ENCODE measurements at places on chromosomes 16 and 17.

- no peak for DNase-seq
Measured at GRCh38 chr16:3971261-3971660, 90.7 kb upstream of the CREBBP start.

DNA sequence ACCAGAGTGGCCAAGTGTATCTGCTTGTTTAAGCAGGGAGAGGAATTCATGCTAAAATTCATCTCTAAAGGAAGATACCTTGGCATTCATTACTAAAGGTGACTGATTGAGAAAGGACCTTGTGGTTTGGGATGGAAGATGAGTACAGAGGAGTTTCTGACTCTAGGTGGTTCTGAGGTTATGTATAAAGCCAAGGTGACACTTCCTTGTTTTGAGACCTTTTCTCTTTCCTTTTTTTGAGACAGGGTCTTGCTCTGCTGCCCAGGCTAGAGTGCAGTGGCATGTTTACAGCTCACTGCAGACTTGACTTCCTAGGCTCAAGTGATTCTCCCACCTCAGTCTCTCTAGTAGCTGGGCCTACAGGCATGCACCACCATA lies 9.1 kb downstream of the ABHD15 start:
- DNase-seq, result no peak

DNA sequence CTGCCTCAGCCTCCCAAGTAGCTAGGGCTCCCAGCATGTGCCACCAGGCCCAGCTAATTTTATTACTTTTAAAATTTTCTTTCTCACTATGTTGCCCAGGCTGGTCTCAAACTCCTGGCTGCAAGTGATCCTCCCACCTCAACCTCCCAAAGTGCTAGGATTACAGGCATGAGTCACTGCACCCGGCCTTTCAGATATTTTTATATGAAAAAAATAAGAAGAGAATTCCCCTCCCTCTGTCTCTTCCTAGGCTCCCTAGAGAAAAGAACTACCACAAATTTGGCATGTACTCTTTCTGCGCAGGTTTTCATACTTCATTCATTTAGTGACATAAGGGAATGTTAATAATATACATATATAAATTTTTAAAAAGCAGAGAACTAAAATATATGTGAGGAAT lies 21.7 kb upstream of the SMURF2 start:
- no peak for DNase-seq

DNA sequence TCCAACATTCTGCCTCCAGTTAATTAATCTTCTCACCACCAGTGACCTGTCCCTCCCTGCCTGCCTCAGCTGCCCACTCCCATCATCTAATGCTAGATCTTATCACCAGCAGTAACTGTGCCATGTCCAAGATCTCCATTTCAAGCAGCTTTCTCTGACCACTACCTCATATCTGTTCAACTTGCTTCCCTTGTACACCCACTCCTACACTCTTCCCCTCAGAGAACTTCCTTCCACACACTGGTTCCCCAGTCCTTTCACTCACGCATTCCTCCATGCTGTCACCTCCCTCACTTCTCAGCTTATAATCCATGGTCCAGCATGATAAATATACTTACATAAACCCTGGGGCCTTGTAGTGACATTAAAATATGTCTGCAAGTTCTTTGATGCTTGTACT lies 31.8 kb upstream of the DYNLL2 start:
- no peak for DNase-seq

GRCh38 chr16:83627996-83628395 lies 179.8 kb upstream of the HSBP1 start:
- no peak for DNase-seq

DNA sequence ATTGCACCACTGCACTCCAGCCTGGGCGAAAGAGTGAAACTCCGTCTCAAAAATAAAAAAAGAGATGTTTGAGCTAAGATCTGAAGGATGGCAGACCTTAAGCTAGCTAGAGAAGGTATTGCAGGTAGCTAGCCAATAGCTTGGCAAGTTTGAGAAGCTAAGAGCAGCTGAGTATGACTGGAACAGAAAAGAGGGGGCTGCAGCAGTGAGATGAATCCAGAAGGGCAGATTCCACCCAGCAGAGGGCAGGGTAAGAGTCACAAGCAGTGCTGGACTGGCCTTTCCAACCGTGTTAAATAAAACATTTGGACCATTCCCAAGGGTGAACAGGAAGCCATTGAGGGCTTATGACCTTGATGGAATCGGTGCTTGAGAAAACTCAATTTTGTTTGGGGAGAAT lies 5.7 kb upstream of the PHAF1 start:
- no peak for DNase-seq

GRCh38 chr16:19748389-19749168 lies 30.5 kb downstream of the IQCK start:
- DNase-seq, result no peak

DNA sequence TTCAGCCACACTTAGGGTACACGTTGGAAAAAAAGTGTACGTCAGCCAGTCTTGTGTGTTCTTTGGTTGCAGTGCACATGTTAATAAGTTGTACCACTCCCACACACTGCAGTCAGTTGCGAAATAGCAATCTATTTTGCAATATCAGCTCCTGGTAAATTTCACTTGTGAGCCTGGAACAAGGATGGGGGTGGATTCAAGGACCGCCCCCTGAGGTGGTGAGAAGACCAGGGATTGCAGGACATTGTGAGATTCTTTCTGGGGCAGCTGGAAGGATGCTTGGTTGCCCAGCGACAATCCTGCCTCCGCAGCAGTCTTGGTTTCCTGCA lies 78.6 kb upstream of the ZFHX3 start:
- no peak for DNase-seq

DNA sequence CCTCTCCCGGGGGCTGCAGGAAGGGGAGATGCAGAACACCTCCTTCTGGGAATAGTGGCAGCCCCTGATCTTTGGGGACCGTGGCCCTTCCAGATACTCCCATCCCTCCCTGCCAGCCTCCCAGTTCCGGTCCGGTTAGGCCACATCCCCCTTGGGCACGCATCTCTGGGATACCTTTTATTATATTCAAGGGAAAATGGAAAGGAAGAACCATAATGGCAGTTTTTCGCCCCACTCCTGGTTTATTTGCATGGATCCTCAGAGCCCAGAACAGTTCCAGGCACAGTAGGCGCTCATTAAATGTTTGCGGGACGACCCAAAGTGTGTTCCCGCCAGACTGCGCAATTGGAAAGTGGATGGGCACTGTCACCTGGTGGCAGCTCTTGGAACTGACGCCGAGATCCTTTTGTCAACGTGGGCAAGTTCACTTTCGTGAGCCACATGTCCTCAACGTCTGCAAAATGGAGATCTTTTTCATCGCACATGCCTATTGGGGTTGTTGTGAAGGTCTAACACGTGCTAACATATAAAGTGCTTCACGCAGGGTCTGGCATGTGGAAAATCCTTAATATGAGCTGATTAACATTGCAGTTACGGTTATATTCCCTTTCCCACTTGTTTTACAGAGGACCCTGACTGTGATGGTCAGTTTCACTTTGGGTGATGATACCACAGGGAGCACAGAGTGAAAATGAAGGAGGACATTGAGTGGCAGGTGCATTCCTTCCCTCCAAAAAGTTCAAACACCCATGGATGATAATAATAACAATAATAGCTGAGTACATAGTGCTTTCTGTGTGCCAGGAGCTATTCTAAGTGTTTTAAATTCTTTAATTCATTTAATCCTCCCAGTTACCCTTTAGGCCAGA lies 1.7 kb upstream of the GPRC5B start:
- peak; percentile 89 for DNase-seq

DNA sequence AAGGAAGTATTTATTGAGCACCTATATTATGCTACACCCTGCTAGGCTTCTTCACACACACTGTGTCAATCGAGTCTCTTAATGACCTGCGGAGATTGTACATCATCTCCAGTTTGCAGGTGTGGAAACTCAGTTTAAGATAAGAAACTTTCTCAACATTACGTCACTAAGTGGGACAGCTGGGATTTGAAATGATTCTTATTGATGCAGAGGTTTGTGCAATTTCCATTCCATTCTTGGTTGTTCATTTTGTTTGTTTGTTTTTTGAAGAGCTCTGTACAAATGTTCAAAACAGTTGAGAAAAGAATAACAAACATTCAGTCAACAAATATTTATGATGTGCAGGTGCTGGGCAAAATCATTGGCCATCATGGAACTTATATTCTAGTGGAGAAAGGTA lies 84.8 kb downstream of the MAP2K6 start:
- DNase-seq, result no peak

DNA sequence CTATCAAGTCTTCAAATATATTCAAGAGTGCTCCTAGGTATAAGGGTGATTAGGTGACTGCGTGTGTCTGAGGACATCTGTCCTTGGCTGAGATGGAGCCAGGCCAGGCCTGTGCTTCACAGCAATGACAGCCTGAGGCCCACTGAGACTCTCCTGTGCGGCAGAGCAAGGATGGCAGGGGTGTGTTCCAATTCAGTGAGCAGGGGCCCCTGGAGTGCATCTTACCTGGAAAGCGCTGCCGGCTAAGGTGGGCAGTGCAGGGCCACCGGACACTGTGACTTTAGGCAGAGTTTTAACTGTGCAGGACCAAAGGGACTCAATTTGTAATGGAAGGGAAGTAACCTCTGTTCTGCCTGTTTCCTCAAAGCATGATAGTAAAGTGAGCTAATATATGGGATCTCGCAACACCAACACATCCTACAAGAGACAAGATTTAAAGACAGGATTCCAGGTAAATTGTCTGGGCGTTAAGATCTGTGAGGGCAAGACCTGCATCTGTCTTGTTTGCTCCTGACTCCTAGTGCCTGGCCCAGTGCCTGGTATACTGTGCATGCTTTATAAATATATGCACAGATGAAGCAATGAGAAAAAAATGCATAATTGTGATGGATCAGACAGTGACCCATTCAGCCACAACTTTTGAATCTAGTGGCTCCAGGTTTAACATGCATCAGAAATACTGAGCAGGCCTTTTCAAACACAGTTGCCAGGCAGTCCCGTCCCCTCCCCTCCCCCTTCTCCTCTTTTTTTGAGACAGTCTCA lies 86.7 kb downstream of the MRC2 start:
- no peak for DNase-seq

DNA sequence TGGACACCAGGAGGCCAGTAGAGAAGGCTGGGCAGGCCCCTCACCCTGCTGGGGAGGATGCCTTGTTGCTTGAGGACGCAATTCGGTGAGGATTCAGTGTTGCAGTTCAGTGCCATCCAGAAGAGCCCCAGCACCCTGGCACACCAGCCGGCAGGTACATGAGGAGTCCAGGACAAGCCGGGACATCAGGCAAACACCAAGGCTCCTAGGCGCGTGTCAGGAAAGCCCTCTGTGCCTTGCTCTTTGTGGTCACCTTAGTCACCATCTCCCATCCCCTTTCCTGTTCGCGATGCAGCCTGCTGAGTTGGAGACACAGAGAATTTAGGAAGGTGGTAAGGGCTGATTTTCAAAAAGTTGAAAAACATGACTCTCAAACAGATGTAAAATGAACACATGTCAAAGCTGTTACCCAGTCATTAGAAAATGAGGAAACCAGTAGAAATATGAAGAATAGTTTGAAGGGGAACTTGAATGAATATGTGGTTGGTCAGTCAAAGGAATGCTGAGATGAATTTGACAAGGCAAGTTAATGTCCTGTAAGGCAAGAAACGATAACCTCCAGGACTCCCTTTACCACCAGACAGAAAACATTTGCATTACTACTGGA lies 2.3 kb upstream of the NCBP3 start:
- DNase-seq, result no peak

- DNase-seq, result no peak
Measured at GRCh38 chr16:49682577-49683165, 173.2 kb downstream of the ZNF423 start.

DNA sequence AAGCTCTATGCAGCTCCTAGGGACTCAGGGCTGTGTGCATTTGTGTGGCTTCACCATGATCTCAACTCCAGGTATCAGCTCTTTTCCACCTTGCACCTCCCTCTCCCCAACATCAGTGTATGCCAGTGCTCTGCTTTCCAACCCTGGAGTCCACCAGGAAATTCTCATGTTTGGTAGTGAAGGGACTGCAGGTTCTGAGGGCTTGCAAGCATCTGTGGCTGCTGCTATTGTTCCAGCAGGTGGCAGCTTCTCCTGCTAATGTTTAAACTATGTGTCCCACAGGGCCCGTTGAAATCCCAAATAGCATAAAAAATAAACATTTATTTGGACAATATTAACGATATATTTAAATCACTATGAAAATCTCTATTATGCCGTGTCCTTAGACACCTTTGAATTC lies 82.0 kb downstream of the RGS9 start:
- no peak for DNase-seq

- DNase-seq, result no peak
Measured at GRCh38 chr17:65593855-65594845, 32.7 kb upstream of the AXIN2 start.

DNA sequence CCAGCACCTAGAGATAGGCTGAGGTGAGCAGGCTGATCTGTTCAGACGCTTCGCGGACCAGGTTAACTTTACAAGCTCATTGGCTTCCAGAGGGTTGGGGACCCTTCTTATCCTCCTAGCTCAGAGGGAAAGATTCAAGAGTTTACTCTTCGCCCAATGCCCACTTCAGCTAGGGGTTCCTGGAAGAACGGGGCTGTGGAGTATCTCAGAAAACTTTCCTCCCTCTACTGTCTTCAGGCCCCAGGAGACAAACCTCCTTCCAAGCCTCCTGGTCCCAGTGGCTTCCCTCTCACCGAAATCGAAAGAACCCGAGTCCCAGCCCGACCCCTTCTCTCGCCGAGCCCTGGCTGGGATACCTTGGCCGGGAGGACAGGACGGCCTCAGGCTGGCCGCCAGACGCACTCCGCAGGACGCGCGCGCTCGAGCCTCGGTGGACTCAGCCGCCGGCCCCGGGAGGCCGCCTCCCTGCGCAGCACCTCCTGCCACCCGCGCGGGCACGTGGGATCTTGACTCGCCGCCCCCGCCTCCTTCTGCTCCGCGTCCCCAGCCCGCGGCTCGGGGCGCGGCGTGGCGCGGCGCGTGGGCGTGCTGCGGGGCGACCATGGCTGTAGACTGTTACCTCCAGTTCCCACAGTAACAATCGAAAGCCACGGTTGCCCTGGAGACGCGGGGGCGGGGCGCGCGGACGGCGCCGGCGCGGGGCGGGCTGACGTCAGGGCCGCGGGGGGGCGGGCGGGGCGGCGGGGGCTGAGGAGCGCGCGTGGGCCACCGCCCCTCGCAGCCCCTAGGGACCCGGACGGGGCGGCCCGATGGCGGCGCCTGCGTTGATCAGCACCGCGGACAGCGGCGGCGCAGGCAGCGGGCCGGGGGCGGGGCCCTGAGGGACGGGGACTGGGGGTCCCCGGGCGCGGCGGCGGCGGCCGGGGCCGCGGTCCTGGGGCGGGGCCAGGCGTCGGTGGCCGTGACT lies 5.3 kb upstream of the HIC1 start:
- peak; percentile 91 for DNase-seq

DNA sequence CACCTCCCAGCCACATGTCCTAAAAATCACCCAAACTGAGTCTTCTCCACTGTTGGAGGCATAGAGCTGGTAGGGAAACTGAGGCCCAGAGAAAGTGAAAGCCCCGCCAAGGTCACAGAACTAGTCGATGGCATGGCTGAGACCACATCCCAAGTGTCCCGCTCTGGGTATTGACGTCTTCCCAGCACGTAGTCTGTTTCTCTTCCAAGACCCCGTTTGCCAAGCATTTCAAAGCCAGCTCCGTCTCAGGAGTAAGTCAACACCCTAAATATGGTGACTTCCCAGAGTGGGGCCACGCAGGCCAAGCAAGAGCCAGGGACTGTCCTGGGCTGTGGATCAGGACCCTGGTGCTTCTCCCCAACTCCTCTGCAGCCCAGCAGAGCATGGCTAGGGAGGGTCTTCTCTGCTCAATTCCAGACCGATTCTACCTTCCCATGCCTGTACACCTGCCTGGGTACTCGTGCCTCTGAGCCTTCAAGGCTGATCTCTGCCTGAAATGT lies 19.7 kb downstream of the PITPNM3 start:
- DNase-seq, result no peak

GRCh38 chr17:14471052-14471451 lies 170.2 kb downstream of the HS3ST3B1 start:
- DNase-seq, result no peak

Measured in activated CD4-positive, alpha-beta T cell treated with anti-CD3 and anti-CD28 coated beads, Interleukin-2, amount 50 U/mL, for 48 hours (primary cell).